Activated naive CD4-positive, alpha-beta T cell treated with anti-CD3 and anti-CD28 coated beads for 36 hours (primary cell): ENCODE measurements at places on chromosomes 12 and 14.

DNA sequence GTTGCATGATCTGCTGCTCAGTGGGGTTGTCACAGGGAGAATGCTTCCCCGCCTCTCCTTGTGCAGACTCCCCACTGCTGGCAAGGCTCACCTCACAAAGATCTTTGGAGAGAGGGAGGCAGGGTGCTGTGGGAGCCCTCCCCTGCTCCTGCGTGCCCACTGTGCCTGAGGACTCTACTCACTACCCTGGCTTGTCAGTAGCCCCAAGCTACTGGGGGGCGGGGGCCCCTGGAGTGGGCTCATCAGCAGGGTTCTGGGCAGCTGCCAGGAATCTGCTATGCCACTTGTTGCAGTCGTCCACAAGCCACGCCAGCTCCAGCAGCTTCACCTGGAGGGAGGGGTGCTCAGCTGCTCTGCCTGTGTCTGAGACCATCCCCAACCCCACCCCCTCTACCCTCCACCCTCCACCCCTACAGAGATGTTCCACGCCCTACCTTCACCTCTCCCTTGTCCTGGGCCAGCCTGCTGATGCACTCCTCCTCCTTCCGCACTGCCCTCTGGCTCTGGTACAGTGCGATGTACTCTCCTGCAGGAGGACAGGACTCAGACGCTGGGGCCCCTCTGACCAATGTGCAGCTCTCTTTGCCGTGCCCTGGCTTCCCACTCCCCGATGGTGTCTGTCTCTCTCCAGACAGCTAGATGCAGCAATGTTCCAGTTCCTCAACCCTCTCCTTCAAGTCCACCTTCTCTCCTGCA is 14.2 kb upstream of the BLTP3B start:
- H3K36me3 ChIP-seq: no peaks in the 10 kb centered on the region
- H3K4me1 ChIP-seq: peaks cover 6% of the 10 kb centered on the region
- DNase-seq: no peak
- no peak overlapping the region for H3K4me3 ChIP-seq

DNA sequence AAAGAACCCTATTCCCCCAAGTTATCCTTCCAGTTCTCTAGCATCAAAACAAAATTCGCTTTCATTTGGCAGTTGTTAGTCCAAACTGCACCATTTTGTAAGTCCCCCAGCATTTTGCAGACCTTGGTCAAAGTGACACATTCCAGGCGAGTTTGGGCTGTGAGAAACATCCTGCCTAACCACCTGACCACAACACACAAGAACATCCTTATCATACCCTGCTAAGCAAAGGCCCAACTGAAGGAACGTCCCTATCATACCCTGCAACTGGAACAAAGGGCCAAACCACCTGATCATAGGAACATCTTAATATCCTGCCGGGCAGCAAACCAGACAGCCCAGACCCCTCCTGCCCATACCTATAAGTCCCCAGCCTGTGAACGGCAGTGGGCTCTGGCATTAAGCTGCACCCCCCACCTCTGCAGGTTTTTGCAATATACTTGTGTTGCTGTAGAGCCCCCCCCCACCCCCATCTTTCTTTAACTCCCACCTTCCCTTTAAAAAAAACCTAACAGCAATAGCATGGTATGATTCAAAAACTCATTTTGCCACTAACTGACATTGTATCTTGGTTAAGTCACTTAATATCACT is 2.7 kb downstream of the PCNX4 start:
- DNase-seq: peak; percentile 47
- H3K27ac ChIP-seq: no peak overlapping the region
- peaks cover 5% of the 10 kb centered on the region for H3K27me3 ChIP-seq
- peaks cover 21% of the 10 kb centered on the region for H3K36me3 ChIP-seq
- H3K4me3 ChIP-seq: peak overlapping the region; percentile 98

- DNase-seq: no peak
- peak overlapping the region; percentile 52 for H3K27ac ChIP-seq
- no peaks in the 10 kb centered on the region for H3K27me3 ChIP-seq
- H3K36me3 ChIP-seq: no peaks in the 10 kb centered on the region
Observed at GRCh38 chr12:50824914-50825313, 17.8 kb upstream of the TMPRSS12 start.

- H3K4me3 ChIP-seq: no peak overlapping the region
- no peak for DNase-seq
- H3K27ac ChIP-seq: no peak overlapping the region
- H3K4me1 ChIP-seq: peaks cover 5% of the 10 kb centered on the region
Observed at GRCh38 chr14:100466111-100466856, 120.9 kb downstream of the BEGAIN start.

DNA sequence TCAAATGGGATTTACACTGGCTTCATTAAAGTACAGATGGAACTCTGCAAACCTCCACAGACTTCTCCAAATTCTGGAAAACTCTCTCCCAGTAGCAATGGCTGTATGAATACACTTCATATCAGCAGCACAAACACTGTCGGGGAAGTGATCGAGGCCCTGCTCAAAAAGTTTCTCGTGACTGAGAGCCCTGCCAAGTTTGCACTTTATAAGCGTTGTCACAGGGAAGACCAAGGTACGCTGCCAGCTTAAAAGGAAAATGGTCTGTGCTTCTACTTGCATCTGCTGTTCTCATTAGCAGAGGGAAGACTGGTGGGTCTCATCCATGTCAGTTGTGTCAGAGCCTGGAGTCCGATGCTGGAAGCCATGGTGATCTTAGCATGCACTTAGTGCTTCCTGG is 71.0 kb downstream of the GNS start:
- DNase-seq: no peak
- peak overlapping the region; percentile 78 for H3K27ac ChIP-seq
- peaks cover 72% of the 10 kb centered on the region for H3K4me1 ChIP-seq

DNA sequence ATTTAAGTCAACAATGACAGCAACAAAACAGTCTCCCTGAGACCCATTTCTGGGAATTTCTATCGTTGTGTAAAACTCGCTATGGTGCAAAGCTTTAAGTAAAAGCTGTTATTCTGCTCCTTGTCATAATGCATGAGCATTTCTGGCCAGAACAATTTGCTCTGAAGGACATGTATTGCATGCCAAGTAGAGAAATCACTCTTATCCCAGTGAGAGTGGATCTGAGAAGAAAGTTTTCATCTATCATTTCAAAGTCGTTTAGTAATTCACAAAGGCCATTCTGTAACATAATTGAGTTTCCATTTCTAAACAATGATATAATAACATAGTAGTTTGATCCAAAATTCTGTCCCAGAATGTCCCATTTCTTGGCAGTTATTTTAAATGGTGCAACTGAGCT is 86.6 kb downstream of the TBC1D30 start:
- H3K36me3 ChIP-seq: no peaks in the 10 kb centered on the region
- H3K27me3 ChIP-seq: peaks cover 9% of the 10 kb centered on the region
- no peak overlapping the region for H3K27ac ChIP-seq
- no peak for DNase-seq

DNA sequence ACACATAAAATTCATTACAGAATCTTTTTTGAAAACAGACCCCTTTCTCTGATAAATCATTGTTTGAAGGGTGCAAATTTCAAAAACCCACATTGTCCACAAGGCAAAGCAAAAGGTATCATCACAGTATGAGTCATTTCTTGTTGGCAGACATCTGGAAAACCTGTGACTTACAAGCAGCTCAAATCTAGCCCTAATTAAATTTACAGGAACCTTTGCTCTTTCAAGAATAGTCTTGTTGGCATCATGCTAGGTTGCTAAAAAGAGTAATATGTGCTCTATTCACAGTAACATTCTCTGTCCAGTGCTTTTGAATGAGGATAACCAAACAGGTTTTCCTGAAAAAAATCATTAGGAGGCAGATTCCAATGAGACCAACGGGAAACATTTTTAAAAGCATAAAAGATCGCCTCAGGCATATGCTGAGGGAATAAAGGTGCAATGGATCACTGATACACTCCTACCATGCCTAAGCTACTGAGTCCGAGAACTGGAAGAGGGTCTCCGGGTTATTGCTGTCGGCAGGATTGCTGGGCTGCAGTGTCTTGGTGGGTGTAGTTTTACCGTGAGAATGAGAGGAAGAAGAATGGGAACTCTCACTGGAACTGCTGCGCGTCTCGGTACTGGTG is 55.5 kb upstream of the TTC7B start:
- no peak overlapping the region for H3K4me3 ChIP-seq
- H3K27me3 ChIP-seq: no peaks in the 10 kb centered on the region
- peaks cover 18% of the 10 kb centered on the region for H3K36me3 ChIP-seq
- peaks cover 5% of the 10 kb centered on the region for H3K4me1 ChIP-seq
- DNase-seq: no peak

- no peaks in the 10 kb centered on the region for H3K27me3 ChIP-seq
- H3K4me3 ChIP-seq: no peak overlapping the region
- no peak overlapping the region for H3K27ac ChIP-seq
- DNase-seq: no peak
- H3K36me3 ChIP-seq: peaks cover 4% of the 10 kb centered on the region
Observed at GRCh38 chr12:103913100-103913499, 17.1 kb upstream of the HSP90B1 start.

DNA sequence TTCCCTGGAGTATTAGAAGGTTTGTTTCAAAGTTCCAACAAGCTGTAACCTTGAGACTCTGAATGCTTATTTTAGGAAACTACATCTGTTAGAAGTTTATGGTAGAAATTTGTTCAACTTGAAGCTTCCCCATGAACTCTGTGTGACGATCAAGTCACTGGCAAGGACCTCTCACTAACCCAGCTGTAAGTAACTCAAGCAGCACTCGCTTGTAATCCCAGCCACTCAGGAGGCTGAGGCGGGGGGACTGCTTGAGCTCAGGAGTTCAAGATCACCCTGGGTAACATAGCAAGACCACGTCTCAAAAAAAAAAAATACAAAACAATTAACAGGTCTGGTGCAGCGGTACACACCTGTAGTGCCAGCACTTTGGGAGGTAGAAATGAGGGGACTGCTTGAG is 25.6 kb downstream of the TESC start:
- H3K4me1 ChIP-seq: peaks cover 3% of the 10 kb centered on the region
- no peak for DNase-seq
- H3K36me3 ChIP-seq: no peaks in the 10 kb centered on the region
- H3K4me3 ChIP-seq: no peak overlapping the region

DNA sequence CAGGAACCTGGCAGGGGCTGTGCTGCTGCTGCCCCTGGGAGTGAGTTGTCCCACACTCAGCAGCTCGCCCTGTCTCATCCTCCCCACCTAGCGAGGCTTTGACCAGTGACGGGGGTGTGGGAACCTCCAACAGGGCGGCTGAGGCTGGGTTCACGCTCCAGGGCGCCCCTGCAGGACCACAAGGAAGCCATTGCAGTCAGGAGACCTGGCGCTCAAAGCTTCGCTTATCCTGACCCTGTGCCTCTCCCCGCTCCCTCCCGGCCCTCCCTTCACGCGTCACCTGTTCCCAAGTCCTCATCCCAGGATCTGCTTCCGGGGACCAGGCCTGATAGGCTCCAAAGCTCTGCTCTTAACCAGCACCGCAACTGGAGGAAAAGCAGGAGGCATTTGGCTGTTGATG is 272.0 kb upstream of the SFSWAP start:
- peaks cover 13% of the 10 kb centered on the region for H3K27me3 ChIP-seq
- no peaks in the 10 kb centered on the region for H3K4me1 ChIP-seq
- H3K36me3 ChIP-seq: no peaks in the 10 kb centered on the region
- no peak for DNase-seq

GRCh38 chr12:114958538-114958937 is 274.6 kb upstream of the TBX3 start:
- no peak overlapping the region for H3K4me3 ChIP-seq
- no peak for DNase-seq

GRCh38 chr12:111443586-111443985 is 37.9 kb downstream of the SH2B3 start:
- peak overlapping the region; percentile 72 for H3K27ac ChIP-seq
- H3K36me3 ChIP-seq: peaks cover 16% of the 10 kb centered on the region
- no peak overlapping the region for H3K4me3 ChIP-seq
- peak; percentile 77 for DNase-seq
- H3K4me1 ChIP-seq: peaks cover 69% of the 10 kb centered on the region
- H3K27me3 ChIP-seq: no peaks in the 10 kb centered on the region

DNA sequence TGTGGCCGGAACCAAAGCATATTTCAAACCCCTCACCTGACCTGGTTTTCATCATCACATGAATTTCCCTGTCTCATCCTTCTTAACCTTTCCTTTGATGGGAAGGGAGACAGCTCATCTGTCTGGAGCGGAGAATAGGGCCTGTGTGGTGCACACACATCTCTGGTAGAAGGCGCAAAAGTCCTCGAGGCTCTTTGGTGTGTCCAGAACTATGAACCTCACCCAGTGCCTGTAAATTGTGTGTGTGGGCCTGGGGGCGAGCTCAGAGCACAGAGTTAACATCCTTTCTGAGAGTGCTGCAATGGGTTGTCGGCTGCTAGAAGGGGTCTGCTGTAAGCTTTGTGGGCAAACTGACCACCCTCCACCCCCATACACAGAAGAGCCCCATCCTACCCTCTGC is 749 bp downstream of the GALNT6 start:
- no peak for DNase-seq
- peak overlapping the region; percentile 83 for H3K4me3 ChIP-seq
- H3K36me3 ChIP-seq: no peaks in the 10 kb centered on the region
- no peak overlapping the region for H3K27ac ChIP-seq
- H3K27me3 ChIP-seq: no peaks in the 10 kb centered on the region

GRCh38 chr12:131015581-131016337 is 62.1 kb downstream of the ADGRD1 start:
- no peak overlapping the region for H3K27ac ChIP-seq
- H3K4me1 ChIP-seq: no peaks in the 10 kb centered on the region
- H3K36me3 ChIP-seq: no peaks in the 10 kb centered on the region
- peaks cover 2% of the 10 kb centered on the region for H3K27me3 ChIP-seq

DNA sequence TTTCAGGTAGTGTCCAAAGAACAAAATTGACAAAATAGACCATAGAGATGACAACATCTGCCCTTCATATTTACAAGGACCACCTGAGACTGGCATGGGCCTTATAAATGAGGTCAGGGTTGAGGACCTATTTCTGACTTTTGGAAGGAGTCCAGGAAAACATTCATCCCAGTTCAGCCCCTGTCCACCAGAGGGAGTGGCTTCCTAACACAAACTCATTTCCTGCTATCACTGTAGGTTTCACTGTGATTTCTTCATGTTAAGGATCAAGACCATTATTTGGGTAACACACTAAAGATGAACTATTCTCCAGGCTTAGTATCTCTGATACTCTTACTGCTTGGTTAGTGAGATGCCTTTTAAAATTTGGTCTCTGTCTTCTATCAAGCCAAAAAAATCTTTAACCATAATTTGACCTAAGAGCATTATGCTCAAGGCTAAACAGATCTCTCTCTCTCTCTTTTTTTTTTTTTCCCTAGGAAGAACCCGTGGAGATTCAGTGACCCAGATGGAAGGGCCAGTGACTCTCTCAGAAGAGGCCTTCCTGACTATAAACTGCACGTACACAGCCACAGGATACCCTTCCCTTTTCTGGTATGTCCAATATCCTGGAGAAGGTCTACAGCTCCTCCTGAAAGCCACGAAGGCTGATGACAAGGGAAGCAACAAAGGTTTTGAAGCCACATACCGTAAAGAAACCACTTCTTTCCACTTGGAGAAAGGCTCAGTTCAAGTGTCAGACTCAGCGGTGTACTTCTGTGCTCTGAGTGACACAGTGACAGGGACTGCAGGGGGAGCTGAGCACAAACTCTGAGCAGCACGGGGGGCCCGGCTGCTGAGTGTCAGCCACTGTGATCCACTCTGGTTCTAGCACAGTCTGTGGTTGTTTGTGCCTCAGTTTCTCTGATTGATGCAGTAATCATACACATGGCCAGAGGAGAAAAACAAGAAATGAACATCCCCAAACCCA is 267.6 kb upstream of the OR4E1 start:
- peak overlapping the region; percentile 78 for H3K4me3 ChIP-seq
- peak; percentile 64 for DNase-seq
- peaks cover 25% of the 10 kb centered on the region for H3K4me1 ChIP-seq
- H3K27me3 ChIP-seq: no peaks in the 10 kb centered on the region
- no peaks in the 10 kb centered on the region for H3K36me3 ChIP-seq

GRCh38 chr12:56628671-56629458 is 1.3 kb downstream of the BAZ2A start:
- peaks cover 79% of the 10 kb centered on the region for H3K4me1 ChIP-seq
- peak overlapping the region; percentile 98 for H3K4me3 ChIP-seq
- DNase-seq: peak; percentile 80
- no peaks in the 10 kb centered on the region for H3K27me3 ChIP-seq
- H3K27ac ChIP-seq: peak overlapping the region; percentile 94
